ACHN (cell line): ENCODE measurements at places on chromosomes 2 and 18.

DNA sequence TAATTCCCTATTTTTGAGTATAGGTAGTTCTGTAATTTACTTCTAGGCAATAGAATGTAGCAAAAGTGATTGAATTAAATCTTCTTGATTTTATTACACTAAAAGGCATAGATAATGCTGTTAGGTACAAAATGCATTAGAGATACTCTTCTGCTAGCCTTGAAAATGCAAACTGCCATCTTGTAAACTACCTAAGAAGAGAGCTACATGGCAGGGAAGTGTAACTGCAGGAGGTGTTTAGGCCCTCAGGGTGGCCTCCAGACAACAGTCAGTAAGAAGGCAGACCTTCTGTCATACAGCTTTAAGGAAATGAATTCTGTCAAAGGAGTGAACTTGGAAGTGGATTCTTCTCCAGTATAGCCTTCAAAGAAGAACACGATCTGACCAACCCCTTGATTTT, 1396.8 kb upstream of the SLC39A10 start:
- DNase-seq, result no peak

- no peak for DNase-seq
Measured at GRCh38 chr2:60359569-60359968, 193.9 kb downstream of the BCL11A start.

DNA sequence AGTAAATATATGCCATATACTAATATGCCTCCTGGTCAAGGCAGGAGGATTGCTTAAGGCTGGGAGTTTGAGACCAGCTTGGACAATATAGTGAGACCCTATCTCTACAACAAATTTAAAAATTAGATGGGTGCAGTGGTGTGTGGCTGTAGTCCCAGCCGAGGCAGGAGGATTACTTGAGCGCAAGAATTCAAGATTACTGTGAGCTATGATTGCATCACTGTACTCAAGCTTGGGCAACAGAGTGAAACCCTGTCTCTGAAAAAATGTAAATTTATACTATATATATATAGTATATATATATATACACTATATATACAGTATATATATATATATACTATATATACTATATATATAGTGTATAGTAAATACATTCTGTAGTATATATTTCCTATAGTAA, 30.0 kb upstream of the NPC1 start:
- DNase-seq, result no peak

DNA sequence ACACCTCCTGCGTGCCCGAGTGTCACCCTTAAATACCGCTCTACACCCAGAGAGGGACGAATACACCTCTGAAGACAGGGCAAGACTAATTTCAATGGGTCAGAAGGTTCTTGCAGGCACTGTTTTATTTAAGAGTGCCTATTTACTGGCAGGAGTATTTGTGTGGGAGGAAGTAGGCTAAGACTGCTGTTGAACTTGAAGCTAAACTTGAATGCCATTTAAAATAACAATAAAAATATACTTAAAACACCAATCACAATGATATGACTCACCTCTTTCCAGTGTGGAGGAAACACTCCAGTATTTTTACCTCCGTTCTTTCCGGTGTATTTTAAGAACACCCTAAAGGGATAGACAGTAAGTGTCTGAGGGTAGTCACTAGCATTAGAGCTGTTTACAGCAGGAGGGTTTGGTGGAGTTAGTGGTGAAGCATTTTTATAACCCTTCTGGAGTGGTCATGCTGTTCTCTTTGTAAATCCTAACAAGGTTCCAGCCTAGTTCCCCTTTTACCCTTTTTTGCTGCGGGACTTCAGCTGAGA, 9.6 kb upstream of the HOXD1 start:
- DNase-seq, result no peak

GRCh38 chr2:20997953-20998722, 45.7 kb downstream of the APOB start:
- no peak for DNase-seq

- no peak for DNase-seq
Measured at GRCh38 chr2:224948859-224949258, 93.4 kb downstream of the DOCK10 start.

DNA sequence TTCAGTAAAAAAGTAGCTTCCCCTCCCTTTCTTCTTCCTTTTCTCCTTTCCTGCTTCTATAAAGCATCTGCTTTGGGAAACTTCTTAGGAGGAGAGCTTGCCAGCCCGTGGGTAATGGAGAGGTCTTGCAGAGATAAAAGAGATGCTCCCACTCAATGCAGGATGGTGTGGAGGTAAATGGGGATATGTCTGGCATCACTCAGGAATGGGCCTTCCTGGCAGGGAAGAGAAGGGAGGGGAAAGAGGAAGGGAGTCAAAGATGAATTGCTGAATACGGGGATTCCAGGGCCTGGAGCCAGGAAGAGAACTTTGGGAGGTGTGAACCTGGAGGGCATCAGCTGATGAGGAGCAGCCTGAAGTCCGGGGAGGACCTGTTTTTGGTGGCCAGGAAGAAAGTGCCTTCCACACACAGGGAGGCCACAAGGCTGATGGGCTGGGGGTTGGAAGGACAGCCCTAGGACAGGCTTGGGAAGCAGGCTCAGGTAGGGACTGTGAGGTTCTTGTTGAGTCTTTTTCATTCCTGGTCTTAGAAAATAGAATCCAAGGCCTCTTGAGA, 25.2 kb downstream of the IL1B start:
- no peak for DNase-seq

DNA sequence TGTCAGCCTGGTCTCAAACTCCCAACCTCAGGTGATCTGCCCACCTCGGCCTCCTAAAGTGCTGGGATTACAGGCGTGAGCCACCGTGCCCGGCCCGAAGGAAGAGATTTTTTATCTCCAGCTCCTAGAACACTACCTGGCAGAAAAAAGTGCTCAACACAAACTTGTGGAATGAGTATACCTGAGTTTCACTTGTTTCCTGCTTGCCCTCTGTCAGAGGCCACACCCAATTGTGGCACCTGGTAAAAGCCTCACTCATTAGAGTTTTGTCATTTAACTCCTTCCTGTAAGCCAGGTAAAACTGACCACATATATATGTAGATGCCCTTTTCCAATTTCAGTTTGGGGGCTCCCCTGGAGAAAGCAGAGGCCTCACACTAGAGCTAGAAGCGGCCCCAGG, 42.2 kb upstream of the RTN4 start:
- DNase-seq, result no peak

GRCh38 chr2:186562209-186562578, 27.7 kb upstream of the ITGAV start:
- no peak for DNase-seq
